T-helper 1 cell (primary cell): ENCODE measurements at places on chromosomes 3 and 15.
A peak's percentile ranks its signal among the peaks of the same experiment; 100 is the strongest.

- no peak for DNase-seq
Observed at GRCh38 chr3:45987368-45988291, 8.0 kb downstream of the FYCO1 start.

GRCh38 chr15:91073768-91074167 is 26.3 kb upstream of the SV2B start:
- no peak for DNase-seq

DNA sequence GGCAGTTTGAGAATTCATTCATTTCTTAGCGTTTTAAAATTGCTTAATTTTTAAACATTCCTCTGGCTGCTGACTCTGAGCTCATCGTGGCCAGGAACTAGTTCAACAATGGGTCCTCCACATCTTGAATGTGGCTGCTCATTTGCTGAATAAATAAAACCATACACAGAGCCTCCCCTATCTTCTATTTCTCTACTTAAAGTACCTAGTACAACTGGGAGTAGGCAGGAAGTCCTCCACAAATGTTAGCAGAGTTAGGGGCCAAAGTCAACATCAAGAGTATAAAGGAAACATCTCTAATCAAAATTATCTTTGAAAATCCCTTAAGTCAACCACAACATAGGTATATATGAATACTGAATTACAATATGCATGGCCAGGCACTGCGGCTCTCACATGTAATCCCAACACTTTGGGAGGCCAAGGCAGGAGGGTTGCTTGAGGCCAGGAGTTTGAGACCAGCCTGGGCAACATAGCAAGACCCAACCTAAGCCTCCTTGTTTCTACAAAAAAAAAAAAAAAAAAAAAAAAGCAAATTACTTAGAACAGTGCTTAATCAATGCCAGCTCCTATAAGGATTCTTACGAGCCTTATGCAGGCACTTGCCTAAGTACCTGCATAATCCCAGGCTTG is 57.5 kb upstream of the LMOD3 start:
- no peak for DNase-seq

GRCh38 chr15:36278219-36278618 is 301.2 kb upstream of the CDIN1 start:
- no peak for DNase-seq

DNA sequence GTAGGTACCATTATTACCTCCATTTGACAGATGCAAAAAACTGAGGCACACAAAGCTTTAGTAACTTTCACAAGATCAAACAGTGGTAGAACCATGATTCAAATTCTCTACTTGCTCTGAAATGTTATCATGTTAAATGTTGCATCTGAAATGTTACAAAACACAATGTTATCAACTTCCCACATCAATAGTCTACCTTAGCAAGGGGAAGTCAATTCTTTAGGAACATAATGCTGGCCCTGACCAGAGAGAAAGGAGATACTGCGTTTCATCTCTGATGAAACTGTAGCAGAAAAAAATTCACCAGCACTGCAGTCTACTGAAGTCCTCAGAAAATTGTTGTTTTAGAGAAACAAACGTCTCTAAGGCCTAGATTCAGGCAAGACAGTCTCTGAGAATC is 174.1 kb downstream of the SATB1 start:
- no peak for DNase-seq

GRCh38 chr15:90633360-90633759 is 83.8 kb upstream of the BLM start:
- no peak for DNase-seq

GRCh38 chr3:16741890-16742289 is 136.7 kb upstream of the DAZL start:
- no peak for DNase-seq

DNA sequence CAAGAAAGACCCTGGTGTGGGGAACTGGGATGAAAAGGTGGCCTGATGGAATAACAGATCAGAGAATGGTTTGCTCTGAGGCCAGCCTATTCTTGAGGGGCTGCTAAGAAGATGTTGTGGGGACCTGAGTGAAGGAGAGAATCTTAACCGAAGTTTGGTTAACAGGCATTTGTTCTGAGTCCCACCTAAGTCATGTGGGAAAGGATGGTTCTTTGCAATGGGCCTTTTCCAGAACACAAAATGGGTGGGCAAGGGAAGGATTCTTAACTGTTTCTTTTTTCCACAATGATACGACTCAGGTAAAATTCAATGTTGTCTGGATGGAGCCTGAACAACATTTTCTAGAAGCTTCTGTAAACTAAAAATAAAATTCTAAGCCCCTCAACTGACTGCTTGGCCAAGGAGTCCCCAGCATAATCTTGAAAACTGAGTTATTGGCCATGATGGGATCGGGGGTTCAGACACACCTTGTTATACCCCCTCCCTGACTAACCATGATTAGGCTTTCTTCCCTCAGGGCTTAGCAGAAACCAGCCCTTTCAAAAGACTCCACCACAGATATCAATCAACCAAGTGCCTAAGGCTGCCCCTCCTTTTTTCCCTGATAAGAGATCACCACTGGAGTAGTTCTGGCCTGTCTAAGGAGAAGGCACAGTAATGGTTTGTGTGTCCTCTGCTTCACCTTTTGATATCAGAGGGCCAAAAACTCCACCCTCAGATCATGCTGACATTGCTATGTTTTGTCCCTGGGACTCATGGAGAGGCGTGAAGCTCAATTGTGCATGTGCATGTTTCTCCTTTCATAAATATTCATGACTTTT is 30.1 kb downstream of the SCN11A start:
- DNase-seq = no peak

DNA sequence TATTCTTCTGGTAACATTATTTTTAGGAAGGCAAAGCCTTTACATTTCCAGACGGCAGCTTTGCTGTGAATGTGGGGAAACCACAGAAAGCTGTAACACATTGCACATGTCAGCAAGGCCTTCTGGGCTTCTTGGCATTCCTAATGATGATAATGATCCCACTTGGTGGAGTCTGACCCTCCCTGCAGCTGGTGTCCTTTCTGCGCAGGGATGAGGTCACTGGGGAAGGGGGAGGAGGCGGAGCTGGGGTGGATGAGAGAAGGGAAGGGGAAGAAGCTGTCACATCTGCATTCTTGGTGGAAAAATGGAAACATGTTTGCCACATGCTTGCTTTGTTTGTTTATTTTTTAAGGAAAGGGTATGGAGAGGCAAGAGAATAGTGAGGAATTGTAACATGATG is 68.6 kb downstream of the FILIP1L start:
- DNase-seq = no peak

- no peak for DNase-seq
Observed at GRCh38 chr15:100484443-100484842, 44.3 kb downstream of the CERS3 start.

GRCh38 chr3:197460639-197461038 is 95.1 kb downstream of the BDH1 start:
- DNase-seq = no peak

DNA sequence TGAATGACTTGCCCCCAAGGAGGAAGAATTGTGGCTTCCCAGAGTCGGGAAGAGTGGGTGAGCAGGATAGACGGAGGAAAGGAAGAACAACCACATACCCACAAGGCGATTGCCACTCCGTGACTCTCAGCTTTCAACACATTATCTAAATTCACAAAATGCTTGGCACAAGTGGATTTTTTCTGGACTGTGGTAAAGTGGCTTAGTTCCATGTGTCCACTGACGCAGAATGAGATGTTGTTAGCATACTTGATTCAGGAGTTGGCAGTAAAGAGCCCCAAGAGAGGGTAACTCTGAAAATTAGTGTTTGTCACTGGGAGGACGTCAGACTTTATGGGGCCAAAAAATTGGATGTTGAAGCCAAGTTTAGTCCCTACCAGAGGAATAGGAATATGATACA is 198.8 kb upstream of the CTNNB1 start:
- no peak for DNase-seq

DNA sequence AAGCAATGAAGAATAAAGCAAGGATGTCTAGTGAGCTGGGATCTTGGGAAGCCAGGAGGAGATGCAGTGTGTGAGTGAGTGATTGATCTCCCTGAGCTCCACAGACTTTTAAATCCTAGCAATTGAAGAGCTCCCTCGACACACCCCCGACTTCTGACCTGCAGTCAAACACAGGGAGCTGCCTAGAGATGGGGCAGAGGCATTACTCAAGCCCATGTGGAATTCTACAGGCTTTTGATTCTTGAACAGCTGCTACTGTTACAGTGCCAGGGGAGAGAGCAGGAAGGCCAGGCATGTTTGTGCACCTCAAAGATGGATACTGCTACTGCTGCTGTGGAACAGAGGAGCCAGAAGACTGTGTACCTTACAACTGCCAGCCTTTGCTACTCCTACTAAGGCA is 1403.1 kb upstream of the ALCAM start:
- no peak for DNase-seq

GRCh38 chr3:43515208-43515917 is 106.4 kb downstream of the ANO10 start:
- peak; percentile 30 for DNase-seq

DNA sequence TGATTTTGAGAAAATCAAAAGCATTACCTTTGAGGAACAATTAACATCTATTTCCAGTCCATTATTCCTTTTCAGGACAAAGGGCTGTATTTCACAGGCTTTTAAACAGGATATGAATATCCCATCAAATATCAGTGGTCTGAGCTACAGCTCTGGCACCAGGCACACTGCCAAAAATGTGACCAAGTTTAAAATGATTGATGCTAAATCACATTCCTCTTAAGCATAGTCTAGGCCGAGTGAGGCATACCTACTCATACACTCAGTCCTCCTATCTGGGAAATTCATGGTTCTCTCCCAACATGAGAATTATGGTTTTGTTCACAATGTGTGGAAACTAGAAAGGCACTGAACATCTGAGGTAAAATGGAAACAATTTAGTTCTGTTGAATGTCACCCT is 683.5 kb downstream of the TUSC7 start:
- no peak for DNase-seq

DNA sequence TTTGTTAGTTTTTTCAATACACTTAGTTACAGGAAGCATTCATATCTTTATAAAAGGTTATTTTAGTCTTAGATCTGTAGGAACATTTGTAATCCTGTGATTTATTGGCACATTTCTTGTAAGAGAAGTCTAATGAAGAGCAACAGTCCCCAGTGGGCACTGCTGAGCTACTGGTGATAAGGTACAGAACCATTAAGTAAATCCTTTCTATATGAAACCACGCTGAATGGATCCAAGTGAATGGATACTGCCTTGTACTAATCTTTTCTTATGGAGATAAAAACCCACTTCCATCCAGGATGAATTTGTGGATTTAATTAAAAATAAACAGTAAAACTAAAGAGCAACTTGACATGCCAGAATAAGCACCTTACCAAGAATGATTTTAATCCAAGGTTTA is 64.0 kb downstream of the SHQ1 start:
- DNase-seq = no peak

GRCh38 chr3:1902416-1902815 is 196.2 kb upstream of the CNTN4 start:
- DNase-seq = no peak

- DNase-seq = no peak
Observed at GRCh38 chr15:96858694-96859093, 528.2 kb downstream of the NR2F2 start.

- no peak for DNase-seq
Observed at GRCh38 chr15:95105229-95105628, 873.9 kb downstream of the MCTP2 start.

- DNase-seq = no peak
Observed at GRCh38 chr3:72585966-72586365, 262.3 kb downstream of the SHQ1 start.
